Stimulated activated CD8-positive, alpha-beta memory T cell treated with anti-CD3 and anti-CD28 coated beads, Interleukin-2, amount 100 ng/mL, for 1 hour (primary cell): ENCODE measurements at places on chromosomes 3 and 15.

- DNase-seq, result no peak
Observed at GRCh38 chr3:10503217-10503796, 2.1 kb downstream of the ATP2B2 start.

GRCh38 chr3:48543271-48543866, 13.2 kb downstream of the PFKFB4 start:
- no peak for DNase-seq

DNA sequence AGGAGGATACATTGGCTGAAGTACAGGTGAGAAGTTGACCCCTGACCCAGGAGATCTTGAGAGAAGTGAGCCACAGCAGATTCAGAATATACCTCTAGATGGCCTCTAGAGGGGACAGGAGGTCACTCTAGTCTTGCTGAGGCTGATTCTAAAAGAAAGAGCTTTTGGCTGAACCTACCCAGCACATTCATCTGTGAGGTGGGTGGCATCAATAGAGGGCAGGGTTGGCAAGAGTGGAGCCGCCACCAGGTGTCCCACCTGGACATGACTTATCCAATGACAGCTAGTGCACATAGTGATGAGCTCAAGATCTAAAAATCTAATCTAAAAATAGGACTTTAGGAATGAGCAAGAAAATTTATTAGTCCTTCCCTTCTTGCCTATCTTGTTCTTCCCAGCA, 51.6 kb downstream of the CYP19A1 start:
- no peak for DNase-seq

DNA sequence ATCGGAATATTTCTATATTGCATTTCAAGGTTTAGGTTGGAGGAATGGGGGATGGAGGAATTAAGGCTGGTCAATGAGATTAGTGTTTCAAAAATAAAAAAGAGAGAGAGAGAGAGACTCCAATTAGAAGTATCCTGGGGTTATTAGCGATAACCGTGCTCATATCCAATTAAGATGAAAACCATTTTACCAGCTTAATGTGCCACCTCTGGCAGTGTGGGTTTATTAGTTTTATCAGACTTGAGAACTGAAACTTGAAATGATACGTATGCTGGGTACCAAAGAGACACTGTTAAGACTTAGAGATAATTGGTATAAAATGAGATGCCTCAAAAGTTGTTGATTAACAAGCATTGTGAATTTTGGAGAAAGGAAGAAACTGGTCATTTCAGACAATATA, 251.5 kb upstream of the NR2F2 start:
- DNase-seq, result no peak

DNA sequence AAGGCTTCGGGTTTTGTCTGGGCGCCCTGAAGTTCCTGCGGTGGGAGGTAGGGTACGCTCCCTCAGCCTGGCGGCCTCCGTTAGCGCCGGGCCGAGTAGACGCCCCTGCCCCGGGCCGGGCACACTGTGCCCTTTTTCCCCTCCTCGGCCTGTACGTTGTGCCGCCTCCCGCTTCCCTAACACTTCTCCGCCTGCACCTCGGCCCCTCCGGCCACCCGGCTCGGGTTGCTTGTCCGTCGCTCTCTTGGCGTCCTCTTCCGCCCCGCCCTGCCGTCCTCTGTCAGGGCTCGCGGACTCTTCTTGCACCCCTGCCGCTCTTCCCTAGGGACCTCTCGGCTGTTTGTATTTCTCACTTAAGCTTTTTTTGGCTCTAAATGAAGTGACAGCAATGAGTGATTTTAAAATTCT, 384 bp downstream of the KNL1 start:
- peak; percentile 4 for DNase-seq

DNA sequence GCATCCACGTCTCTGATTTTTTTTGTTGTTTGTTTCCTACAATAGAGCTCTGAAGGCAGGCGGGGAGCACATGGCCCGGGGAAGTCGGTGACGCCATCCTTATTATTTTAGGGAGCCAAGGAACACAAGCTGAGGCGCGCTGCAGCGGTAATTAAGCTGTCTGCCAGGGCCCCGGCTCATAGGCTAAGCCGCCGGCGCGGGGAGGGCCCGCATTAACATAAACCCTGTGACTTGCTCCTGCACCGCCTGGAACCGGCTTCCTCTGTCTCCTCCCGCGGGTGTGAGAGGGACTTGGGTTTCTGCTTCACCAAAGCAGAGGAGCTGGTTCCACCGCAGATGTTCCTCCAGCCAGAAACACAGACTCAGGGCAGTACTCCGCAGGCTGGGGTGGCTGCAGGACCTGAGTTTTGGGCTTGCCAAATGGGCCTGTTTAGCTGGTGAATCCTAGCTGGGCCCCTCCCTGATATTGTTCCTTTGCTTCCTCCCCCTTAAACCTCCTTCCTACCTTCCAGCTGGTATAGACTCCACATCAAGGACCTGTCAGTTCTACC, 25.3 kb downstream of the ANP32A start:
- DNase-seq, result peak; percentile 34

GRCh38 chr3:169694117-169694516, 30.6 kb upstream of the MECOM start:
- DNase-seq, result no peak
